LoVo (cell line): ENCODE measurements at places on chromosomes 3 and 15.

DNA sequence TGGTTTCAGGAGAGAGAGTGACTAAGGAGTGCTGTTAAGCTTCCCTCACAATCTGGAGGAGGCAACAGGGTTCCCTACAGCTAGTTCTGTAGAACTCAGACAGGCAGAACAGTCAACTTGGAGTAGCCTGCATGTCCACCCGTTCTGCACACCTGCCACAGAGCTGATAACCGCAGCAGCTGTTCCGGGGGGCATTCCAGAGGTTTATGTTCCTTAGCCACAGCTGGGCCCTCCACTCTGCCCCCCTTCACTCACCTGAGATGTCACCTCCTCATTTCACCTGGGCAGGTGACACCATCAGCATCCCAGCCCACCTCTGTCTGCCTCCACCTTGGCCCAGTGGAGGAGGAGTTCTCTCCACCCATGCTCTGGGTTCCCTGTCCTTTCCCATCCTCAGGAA, 22.6 kb downstream of the XYLB start:
- DNase-seq: no peak

- DNase-seq: no peak
Measured at GRCh38 chr15:56252386-56252785, 8.7 kb upstream of the RFX7 start.

DNA sequence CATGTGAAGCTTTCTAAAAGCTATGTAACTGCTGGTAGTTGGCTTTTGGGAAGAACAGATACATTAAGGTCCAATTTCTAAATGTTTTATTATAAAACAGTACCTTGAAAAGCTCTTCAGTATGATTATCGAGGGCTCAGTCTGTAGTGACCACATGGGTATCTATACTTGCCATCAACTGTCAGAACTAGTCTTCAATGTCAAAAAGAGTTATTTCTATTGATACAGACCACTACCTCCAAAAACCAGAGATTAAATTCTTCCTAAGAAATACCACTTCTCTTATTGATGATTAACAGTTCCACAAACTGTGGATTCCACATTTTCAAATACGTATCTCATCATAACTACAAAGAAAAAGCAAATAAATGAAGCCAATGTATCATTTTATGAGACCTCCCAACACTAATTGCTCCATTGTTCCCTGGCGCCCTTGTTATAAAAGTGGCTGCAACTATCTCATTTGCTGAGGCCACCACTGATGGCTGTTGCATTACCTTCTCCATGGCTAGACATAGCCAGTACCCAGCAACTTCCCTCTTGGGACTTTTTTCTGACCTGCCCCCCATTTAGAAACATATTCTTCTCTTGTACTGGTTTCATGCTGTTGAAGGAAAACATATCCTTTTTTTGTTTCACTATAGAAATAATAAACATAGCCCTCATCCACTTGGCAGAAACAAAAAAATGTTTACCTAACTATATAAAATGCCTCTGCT, 33.9 kb upstream of the MBNL1 start:
- DNase-seq: no peak

DNA sequence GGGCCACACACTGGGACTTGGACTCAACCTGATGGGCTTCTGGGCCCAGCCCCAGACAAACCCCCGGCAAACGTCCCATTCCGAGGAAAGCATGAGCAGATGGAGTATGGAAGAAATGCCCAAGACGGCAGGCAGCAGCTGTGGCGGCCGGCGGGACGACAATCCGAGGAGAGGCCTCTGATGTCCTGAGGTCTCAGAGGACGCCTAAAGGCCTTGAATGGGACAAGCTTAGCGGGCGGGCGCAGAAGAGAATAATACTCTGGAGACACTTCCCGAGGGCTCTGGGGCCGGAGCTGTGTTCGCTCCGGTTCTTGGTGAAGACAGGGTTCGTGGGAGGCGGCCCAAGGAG, 482 bp upstream of the OGG1 start:
- no peak for DNase-seq

DNA sequence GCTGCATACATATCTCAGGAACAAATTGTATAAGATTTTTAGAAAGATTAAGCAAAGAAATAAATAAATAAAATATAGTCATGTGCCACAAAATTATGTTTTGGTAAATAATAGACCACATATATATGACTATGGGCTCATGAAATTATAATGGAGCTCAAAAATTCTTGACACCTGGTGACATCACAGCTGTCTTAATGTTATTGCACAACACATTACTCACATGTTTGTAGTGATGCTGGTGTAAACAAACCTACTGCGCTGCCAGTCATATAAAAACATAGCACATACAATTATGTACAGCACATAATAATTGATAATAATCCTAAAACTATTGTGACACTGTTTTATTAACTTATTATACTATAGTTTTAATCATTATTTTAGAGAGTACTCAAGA, 1159.1 kb downstream of the SI start:
- DNase-seq: no peak

GRCh38 chr3:72702997-72703396, 145.2 kb downstream of the SHQ1 start:
- no peak for DNase-seq

DNA sequence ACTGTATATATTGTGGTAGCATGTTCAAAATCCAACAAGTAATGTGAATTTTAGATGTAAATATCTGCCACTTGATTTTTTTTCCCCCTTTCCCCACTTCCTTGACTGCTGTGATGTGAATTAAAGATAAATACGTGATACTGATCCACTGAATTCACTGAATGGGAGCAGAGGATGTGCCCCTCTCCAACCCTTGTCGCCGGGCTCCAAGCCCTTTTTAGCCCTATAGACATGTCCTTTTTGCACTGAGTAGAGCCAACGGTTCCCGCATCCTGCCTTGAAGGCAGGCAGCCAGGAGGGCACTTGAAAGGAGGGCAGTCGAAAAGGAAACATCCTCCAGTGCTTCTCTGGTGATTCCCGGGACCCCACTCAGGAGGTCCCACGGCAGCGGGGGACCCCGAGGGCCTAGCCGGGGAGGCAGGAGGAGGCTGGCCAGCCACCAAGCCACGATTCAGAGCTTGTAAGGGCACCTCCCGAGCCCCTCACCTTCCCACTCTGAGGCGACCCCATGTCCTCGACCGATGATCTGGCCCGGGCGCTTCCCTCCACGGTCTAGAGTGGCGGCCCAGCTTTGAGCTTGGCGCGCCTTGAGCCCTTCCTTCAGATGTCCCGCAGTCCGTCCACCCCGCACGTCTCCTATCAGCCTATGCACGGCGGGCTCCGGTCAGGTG, 901 bp upstream of the MANF start:
- peak; percentile 39 for DNase-seq

DNA sequence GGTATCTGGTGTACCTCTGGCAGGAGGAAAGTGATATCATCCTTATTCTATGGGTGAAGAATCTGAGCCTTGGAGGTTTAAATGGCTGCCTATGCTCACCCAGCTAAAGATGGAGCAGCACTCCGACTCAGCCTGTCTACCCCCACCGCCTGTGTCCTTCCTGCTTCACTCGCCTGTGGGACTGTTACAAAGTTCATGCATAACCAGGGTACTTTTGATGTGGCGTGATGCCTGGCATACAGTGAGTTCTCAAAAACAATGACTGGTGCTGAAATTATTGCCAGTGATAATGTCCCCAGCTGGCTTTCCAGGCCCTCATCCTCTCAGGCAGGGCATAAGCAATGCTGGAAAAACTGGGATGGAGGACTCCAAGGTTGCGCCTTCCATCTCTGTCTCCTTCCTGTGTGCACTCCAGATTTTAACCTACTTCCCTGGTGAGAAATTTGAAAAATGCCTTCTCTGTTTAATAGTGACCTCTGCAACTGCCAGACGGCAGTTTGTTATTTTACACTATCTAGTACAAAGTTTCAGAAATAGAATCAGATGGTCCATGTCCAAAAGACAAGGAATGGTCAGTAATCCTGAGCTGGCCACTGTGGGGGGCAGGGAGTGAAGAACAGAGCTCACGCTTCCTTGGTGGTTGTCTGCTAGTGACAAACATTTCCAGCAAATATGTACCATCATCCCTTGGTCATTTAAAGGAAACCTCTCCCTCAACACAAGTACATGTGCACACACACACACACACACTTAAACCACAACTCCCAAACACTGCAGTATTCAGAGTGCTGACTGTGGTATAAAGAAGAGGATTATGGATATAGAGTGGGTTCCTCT, 86.5 kb upstream of the NMNAT3 start:
- DNase-seq: no peak

GRCh38 chr3:157916672-157917071, 189.5 kb downstream of the SHOX2 start:
- DNase-seq: no peak

- no peak for DNase-seq
Measured at GRCh38 chr15:87564681-87565080, 691.9 kb downstream of the NTRK3 start.

- DNase-seq: no peak
Measured at GRCh38 chr3:175898194-175898593, 1039.1 kb downstream of the NAALADL2 start.

- no peak for DNase-seq
Measured at GRCh38 chr3:59753808-59754450, 704.1 kb upstream of the CFAP20DC start.

- no peak for DNase-seq
Measured at GRCh38 chr3:194816748-194817591, 131.3 kb downstream of the FAM43A start.

GRCh38 chr3:106823701-106824100, 553.5 kb upstream of the CCDC54 start:
- DNase-seq: no peak

- peak; percentile 2 for DNase-seq
Measured at GRCh38 chr3:20185331-20185678, 701 bp downstream of the SGO1 start.
